HCT116 (cell line): ENCODE measurements at places on chromosomes 5 and 9. TPM values are rescaled to one million over a fixed set of nuclear protein-coding genes. Genes with fewer than 3 reads are reported as not detected.

DNA sequence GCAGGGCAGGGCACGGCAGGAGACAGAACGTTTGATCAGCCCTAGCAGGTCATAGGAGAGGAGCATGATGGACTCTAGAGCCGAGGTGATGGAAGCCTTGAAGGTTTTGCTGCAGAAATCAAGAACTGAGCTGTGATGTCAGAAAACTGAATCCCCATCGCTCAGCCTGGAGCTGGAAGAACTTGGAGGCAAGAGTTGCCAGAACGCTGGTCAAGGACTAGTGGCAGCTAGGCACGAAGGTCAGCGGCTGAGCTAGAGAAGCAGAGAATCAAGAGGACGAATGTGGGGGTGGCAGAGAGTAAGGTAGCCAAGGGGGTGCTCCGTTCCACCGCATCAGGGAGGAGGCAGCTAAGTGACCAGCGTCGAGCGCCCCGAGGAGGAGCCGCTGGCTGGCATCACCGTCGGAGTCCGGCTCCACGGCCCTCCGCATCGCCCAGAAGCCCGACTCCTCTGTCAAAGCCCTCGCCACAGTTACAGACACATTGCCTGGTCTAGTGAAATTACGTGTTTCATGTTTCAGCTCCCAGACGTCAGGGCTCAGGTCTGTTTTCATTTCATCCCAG, 1.2 kb upstream of the GALNT10 start:
- DNase-seq = no peak

The FABP6 gene
- total RNA-seq = 8.5 TPM

- no peak for DNase-seq
These were observed 122.9 kb downstream of the CFAP90 start for GRCh38 chr5:7728076-7728475.

GRCh38 chr9:7178729-7179128, 421.0 kb downstream of the KDM4C start:
- no peak for DNase-seq

The GPR150 gene
- total RNA-seq = not detected

The GCNT4 gene
- 0.07 TPM for total RNA-seq

DNA sequence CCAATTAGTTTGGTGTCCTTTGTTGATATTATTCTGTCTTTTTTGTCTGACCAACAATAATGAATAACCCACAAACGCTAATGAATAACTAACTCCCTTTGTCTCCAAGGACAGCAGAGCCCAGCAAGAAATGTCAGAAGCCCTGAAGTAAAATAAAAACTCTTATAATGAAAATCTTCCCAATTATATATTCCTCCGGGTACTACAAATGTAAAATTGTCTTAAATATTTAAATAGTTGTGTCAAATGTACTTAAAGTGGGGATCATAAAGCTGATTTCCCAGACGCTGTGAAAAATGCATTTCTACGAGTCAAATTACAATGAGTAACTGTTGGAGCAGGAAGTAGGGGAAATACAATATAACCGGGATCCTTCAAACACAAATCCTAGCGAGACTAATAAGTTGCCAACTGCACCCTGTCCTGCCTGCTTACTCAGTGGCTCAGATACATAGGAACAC, 22.3 kb downstream of the GLIS3 start:
- DNase-seq = no peak

- DNase-seq = no peak
These were observed 34.6 kb upstream of the NEK6 start for GRCh38 chr9:124222918-124223720.

DNA sequence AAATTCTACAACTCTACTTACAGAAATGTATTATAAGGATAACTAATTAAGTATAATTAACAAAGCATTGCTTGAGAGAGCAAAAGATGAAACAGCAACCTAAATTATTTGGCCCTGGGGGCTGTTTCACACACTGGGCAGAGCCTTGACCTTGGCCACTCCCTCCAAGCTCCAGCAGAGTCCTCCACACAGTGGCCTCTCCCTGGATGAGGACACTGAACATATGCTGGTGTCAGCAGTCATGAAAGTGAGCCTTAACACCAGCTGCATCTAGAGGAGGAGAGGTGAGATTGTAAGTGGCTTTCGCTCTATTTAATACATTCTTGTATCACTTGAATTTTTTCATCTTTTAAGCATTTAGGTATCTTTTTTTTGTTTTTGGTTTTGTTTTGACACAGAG, 23.3 kb upstream of the ZDHHC12 start:
- DNase-seq = no peak

GRCh38 chr5:163995206-163995605, 489.8 kb downstream of the MAT2B start:
- DNase-seq = no peak

The PPP3R2 gene
- total RNA-seq = not detected

- DNase-seq = no peak
These were observed 49.5 kb upstream of the SUSD1 start for GRCh38 chr9:112224401-112225289.

DNA sequence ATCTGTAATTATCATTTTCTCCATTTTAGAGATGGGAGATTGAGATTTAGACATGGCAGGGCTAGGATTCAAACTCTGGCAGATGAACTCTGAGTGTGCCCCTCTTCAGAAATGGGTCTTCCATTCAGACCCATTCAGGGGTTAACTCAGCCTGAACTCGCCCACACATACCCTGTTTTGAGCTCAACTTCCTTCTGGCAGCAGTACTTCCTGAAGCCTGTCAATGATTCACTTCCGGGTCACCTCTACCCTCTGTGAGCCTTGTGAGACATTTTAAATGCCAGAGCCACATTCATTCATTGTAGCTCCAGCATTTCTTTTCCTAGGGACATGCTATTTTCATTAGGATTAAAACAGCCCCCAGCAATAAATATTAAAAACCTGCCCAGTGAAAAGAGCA, 209.3 kb upstream of the SLC24A2 start:
- peak; percentile 12 for DNase-seq

GRCh38 chr9:113465599-113466140, 2.1 kb downstream of the RGS3 start:
- no peak for DNase-seq

GRCh38 chr5:151086905-151087360, 6.1 kb upstream of the TNIP1 start:
- DNase-seq = no peak

DNA sequence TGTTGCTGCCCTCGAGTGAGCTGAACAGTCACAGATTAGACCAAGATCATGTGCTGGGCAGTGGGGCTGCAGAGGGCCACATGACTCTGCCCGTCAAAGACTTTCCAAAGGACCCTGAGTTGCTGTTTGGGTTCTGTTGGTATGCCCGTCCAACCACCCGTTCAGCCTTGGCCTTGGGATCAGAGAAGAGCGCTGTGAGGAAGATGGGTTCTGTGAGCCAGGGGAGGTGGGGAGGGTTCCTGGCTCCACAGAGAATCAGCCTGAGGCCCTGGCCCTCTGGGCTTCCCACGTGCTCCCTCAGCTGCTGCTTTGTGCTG, 72.6 kb downstream of the RGS3 start:
- no peak for DNase-seq

The ZNF883 gene
- not detected for total RNA-seq

- no peak for DNase-seq
These were observed 98.7 kb downstream of the C5orf15 start for GRCh38 chr5:133869519-133870335.

- DNase-seq = no peak
These were observed 10.7 kb upstream of the PRXL2C start for GRCh38 chr9:96665789-96666188.

- DNase-seq = no peak
These were observed 868 bp upstream of the C1QTNF2 start for GRCh38 chr5:160371294-160371693.

- DNase-seq = no peak
These were observed 280.3 kb downstream of the NPR3 start for GRCh38 chr5:32991421-32991815.

DNA sequence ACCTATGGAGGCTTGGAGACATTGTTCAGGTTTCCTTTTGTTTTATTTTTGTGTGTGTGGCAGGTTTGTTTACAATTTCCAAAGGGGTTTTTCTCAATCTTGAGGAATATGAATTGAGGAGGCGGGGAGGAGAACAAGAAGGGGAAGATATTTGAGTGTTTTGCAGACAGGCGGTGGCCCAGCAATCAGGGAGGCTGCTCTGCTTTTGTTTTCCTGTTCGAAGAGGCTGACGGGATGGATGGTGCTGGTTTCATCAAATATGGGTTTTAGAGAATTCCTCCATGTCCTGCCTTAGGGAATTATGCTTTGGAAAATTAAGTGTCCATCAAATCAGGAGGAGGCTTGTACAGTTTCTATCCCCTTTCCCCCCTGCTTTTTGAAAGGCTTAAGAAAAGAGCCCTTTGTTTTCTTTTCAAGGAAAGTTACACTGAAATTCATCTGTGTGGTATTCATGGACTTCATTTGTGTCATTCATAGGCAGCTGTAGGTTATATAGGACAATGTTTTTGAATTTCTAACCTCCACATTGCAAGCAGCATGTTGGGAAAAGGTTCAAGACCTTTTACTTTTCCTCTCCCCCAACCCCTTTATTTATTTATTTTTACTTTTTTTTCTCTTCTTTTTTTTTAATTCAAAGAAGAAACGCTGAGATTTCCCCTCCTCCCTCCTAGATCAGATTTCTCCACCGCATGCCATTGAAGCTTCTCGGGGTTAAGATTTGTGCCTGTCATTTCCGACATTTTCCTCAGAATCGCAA, 107.4 kb downstream of the ZNF462 start:
- DNase-seq = no peak

The SHLD3 gene
- total RNA-seq = 2.8 TPM

GRCh38 chr9:134611046-134611445, 30.6 kb upstream of the COL5A1 start:
- no peak for DNase-seq

DNA sequence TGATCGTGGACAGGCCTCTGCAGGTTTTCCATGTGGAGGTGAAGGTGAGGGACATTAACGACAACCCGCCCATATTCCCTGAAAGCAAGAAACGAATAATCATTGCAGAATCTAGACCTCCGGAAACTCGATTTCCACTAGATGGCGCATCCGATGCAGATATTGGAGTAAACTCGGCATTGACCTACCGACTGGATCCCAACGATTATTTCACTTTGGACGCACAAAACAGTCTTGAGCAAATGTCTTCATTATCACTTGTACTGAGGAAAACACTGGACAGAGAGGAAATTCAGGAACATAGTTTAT, 621 bp downstream of the PCDHA13 start:
- peak; percentile 46 for DNase-seq

The ERCC6L2 gene
- total RNA-seq = 39.2 TPM

DNA sequence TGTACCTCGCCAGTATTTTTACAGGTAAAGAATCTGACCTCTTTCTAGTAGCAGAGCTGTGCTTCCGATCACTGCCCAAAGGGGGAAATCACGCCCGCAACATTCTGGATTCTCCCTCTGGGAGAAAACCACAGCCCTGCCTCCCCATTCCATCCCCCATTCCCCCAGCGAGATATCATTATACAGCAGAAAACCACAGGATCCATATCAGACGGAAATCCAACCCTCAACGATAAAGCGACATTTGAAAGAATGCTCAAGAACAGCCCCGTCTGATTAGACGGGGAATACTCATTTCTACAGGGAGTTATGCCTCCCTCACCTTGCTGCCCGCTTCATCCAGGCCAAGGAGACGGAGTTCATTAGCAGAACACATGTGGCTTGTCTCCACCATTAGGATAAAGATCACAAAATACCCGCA, 172.8 kb downstream of the COL23A1 start:
- no peak for DNase-seq

The PCDHGA1 gene
- total RNA-seq = 0.05 TPM

DNA sequence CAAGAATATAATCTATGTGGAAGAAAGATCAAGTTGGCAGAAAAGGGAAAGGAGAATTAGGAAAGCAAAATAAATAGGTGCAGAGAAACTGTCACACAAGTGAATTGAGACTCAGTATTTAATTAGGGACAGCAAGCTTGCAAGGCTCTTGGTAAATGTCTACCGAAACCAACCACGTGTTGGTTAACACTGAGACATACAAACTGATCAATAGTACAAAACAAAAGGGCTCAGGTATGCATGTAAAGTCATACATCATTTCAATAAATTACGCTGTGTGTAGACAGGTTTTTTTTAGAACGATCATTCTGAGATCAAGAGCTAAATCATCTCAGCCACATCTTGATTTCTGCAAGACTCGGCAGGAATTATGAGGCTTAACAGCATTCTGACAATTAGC, 225.4 kb downstream of the EBF1 start:
- DNase-seq = no peak
